Heart left ventricle (tissue), 16 donors: ENCODE measurements at places on chromosomes 16 and 17. TPM values are rescaled to one million over a fixed set of nuclear protein-coding genes. Genes with fewer than 3 reads are reported as not detected.

LRRC75A gene
- polyA plus RNA-seq, result 0.42 TPM

ZDHHC7 gene
- 12.0 TPM for polyA plus RNA-seq

TPSG1 gene
- not detected for polyA plus RNA-seq

SMG1 gene
- polyA plus RNA-seq, result 25.5 TPM

SMYD4 gene
- 6.5 TPM for polyA plus RNA-seq

DHX38 gene
- polyA plus RNA-seq, result 52.3 TPM

ARL4D gene
- 5.6 TPM for polyA plus RNA-seq

COX6A2 gene
- 1,628 TPM for polyA plus RNA-seq
